Ascending aorta (tissue), 2 donors: ENCODE measurements at places on chromosomes 7 and 10. TPM values are rescaled to one million over a fixed set of nuclear protein-coding genes. Genes with fewer than 3 reads are reported as not detected.

DNA sequence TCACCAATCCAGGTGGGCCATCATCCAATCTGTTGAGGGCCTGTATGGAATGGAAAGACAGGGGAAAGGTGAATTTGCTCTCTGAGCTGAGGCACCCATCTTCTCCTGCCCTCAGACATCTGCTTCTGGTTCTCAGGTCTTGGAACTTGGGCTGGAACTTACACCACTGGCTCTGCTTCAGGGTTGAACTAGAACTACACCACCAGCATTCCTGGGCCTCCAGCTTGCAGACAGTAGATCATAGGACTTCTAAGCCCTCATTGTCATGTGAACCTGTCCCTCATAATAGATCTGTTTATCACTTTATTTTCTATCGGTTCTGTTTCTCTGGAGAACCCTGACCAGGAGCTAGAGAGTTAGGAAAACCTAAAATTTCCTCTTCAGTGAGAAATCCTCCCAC lies 233.5 kb downstream of the CREB5 start:
- H3K27ac ChIP-seq = no peak overlapping the region
- no peaks in the 10 kb centered on the region for H3K4me1 ChIP-seq
- no peaks in the 10 kb centered on the region for H3K27me3 ChIP-seq
- DNase-seq = no peak
- no peaks in the 10 kb centered on the region for H3K36me3 ChIP-seq

- H3K27me3 ChIP-seq = no peaks in the 10 kb centered on the region
- peak overlapping the region; percentile 40 for H3K27ac ChIP-seq
- H3K4me1 ChIP-seq = peaks cover 57% of the 10 kb centered on the region
- no peak for DNase-seq
- H3K4me3 ChIP-seq = no peak overlapping the region
Measured at GRCh38 chr10:19918794-19919193, 102.6 kb downstream of the PLXDC2 start.

The ATRNL1 gene
- total RNA-seq = 15.4 TPM

- no peak overlapping the region for H3K4me3 ChIP-seq
- no peaks in the 10 kb centered on the region for H3K36me3 ChIP-seq
- no peaks in the 10 kb centered on the region for H3K4me1 ChIP-seq
- DNase-seq = no peak
Measured at GRCh38 chr7:369476-370258, 79.7 kb downstream of the FOXL3 start.

- no peaks in the 10 kb centered on the region for H3K4me1 ChIP-seq
- DNase-seq = no peak
- H3K4me3 ChIP-seq = no peak overlapping the region
Measured at GRCh38 chr10:56142092-56142728, 218.8 kb downstream of the ZWINT start.

- peaks cover 7% of the 10 kb centered on the region for H3K4me1 ChIP-seq
- peak overlapping the region; percentile 78 for H3K4me3 ChIP-seq
- H3K27me3 ChIP-seq = no peaks in the 10 kb centered on the region
Measured at GRCh38 chr10:11018432-11018841, 765 bp downstream of the CELF2 start.

The ITPRID1 gene
- not detected for total RNA-seq
